ENCODE measurements at places on chromosomes 13 and 19. TPM values are rescaled to one million over a fixed set of nuclear protein-coding genes. Genes with fewer than 3 reads are reported as not detected.

The TJP3 gene
- 0.33 TPM for total RNA-seq

The ZNF221 gene
- total RNA-seq, result 2.9 TPM

The ADGRE1 gene
- total RNA-seq, result not detected

The TMC4 gene
- total RNA-seq, result 0.66 TPM

The GRK1 gene
- total RNA-seq, result not detected

The DDX39A gene
- total RNA-seq, result 37.8 TPM

The PRX gene
- 3.5 TPM for total RNA-seq

The SIGLEC5 gene
- total RNA-seq, result 0.68 TPM

The GPR183 gene
- total RNA-seq, result 30.9 TPM

The RETN gene
- not detected for total RNA-seq

The ZNF283 gene
- 10.7 TPM for total RNA-seq

The TEX101 gene
- not detected for total RNA-seq

The SIGLEC6 gene
- total RNA-seq, result 0.55 TPM

The CRX gene
- total RNA-seq, result not detected

The LIG4 gene
- total RNA-seq, result 11.4 TPM

The EFNA2 gene
- not detected for total RNA-seq

The SYNGR4 gene
- not detected for total RNA-seq

The RFPL4A gene
- not detected for total RNA-seq

The STXBP2 gene
- total RNA-seq, result 5.9 TPM

The APOE gene
- 63.5 TPM for total RNA-seq

The ARID3A gene
- 3.1 TPM for total RNA-seq

The PRDX2 gene
- 248 TPM for total RNA-seq

The POP4 gene
- 33.5 TPM for total RNA-seq

The ZNF90 gene
- total RNA-seq, result 4.4 TPM

The CCDC122 gene
- 3.0 TPM for total RNA-seq

Data from sigmoid colon (tissue), 7 donors.